Uterus (tissue), 4 donors: ENCODE measurements at places on chromosomes 16 and 17.

DNA sequence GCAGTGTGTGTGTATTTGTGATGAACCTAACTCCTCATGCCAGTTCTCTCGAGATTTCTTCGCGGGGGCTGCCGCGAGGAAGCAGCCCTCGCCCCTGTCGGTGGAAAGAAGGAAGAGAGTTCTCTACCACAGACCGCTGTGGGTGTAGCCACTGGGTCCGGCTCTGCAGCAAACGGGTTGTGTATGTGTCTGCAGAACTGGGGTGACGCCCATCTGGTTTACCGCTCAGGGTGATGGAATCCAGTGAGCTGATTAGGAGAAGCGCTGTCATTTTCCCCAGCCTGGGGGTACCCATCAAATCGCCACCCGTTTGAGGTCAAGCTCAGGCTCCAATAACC lies 7.7 kb downstream of the CORO6 start:
- DNase-seq: peak; percentile 37

GRCh38 chr16:57773019-57773418 lies 29.3 kb downstream of the KIFC3 start:
- no peak for DNase-seq

DNA sequence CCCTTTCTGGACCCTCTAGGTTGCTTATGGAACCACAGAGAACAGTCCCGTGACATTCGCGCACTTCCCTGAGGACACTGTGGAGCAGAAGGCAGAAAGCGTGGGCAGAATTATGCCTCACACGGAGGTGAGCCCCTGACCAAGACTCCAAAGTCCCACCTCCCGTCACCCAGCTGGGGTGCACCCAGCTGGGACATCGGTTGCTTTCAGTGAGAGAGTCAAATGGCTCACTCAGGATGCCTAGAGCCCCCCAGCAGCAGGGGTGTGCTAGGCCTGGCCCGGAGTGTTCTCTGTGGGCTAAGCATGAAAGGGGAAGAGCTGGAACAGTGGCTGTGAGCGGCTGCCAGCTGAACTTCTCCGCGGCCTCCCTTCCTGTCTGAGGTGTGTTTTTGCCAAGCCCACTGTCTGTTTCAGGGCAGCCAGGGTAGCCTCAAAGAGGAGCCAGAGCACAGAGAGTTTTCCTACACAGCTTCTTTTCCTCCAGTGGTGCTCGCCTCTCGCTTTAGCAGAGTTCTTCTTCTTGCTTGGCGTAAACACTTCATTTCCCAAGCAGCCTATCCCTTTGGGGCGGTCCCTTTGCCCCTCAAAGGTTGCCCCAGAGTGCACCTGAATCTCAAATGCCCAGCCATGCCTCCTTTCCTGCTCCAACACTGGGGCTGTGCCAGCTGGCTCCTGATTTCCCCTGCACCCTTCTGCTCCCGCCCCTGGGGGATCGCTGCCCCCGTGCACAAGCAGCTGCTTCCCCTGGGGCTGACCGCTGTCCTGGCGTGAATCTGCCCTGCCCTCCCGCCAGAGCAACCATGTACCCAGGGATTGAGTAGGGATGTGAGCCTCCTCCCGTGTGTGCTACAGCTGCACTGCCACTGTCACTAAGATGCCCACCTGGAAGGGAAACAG lies 2.6 kb upstream of the CHAD start:
- no peak for DNase-seq

- no peak for DNase-seq
Observed at GRCh38 chr17:62775876-62776275, 32.2 kb downstream of the MARCHF10 start.

- DNase-seq: no peak
Observed at GRCh38 chr17:11244776-11245175, 3.8 kb downstream of the SHISA6 start.

GRCh38 chr17:5862395-5862794 lies 207.8 kb upstream of the WSCD1 start:
- no peak for DNase-seq

DNA sequence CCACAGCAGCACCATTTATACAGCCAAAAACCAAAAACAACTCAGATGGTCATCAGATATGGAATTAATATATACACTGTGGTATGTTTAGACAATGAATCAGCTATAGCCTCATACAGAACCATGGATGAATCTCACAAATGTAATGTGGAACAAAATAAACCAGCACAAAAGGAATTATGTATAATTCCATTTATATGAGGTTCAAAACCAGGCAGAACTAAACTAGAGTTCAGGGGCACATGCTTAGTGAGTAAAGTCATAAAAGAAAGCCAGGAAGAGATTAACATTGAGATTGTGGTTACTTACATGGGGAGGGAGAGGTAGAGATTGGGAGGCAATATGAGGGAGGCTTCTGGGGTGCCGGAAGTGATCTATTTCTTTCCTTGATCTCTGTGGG lies 231.1 kb downstream of the COPRS start:
- no peak for DNase-seq

DNA sequence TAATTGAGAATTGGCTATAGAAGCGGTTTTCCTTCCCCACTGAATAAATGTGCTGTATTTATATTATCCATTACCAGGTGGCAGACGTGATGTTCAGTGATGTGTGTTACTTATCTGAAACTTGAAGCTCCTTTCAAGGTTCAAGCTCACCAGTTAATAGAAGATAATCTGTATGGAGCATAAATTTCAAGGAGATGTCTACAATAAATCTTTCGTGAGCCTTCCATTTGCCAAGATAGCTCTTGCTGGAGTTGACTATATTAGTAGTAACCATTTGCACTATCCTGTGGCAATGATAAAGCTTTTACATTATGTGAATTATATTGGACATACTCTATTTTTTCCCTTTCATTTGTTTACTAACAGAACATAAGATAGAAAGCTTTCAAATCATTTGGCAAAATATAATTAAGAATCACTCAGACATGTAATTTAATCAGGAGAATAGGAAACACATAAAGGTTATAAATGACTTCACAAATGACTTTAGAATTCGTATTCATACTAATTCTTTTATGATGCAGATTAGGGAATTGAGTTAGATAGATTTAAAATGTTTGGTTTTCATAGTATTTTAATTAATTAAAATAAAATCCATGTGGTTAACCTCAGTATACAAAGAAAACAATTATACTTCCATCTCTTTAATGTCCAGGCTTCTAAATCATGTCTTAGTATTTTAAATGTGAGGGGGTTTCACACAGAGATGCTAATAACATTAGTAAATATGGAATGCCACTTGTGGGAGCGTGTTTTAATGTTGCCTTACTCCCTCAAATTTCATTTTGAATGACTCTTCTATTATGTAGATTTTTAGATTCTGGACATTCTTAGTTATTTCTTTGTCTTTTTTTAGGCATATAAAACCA lies 664.4 kb upstream of the CDH8 start:
- DNase-seq: no peak

- DNase-seq: no peak
Observed at GRCh38 chr16:595942-596735, 6.3 kb downstream of the RAB40C start.

- DNase-seq: no peak
Observed at GRCh38 chr17:12282056-12282455, 261.4 kb downstream of the MAP2K4 start.

GRCh38 chr17:17816831-17817551 lies 19.8 kb downstream of the SREBF1 start:
- DNase-seq: no peak

DNA sequence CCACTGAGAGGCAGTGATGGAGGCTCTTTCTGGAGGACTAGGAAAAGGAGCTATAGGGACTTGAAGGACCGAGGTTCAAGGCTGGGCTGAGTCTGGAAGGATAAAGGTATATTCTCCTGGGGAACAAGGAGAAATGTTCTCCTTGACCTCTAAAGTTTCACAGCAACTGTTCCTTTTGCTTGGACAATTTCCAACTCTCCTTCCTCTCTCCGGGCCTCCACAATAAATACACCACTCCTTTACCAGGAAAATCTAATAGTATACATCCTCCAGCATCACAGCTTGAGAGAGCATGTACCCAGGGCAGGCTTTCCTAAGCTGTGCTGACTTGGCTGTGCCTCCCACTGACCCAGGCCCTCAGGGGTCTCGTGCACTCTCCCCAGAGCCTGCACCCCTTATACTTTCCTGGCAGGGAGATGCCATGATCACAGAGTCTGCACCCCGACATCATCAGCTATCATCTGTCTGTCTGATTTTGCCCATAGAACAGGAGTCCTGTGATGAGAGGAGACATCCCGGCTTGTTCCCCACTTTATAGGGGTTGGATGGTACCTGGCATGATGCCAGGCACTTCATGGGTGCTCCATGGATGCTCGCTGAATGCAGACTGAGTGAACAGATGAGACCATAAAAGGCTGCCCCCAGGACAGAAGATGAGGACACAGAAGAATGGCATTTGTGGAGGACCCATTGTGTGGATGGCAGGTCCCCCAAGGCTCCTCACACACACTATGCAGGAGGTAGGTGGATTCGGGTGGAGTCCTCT lies 582.6 kb upstream of the CDH5 start:
- no peak for DNase-seq

DNA sequence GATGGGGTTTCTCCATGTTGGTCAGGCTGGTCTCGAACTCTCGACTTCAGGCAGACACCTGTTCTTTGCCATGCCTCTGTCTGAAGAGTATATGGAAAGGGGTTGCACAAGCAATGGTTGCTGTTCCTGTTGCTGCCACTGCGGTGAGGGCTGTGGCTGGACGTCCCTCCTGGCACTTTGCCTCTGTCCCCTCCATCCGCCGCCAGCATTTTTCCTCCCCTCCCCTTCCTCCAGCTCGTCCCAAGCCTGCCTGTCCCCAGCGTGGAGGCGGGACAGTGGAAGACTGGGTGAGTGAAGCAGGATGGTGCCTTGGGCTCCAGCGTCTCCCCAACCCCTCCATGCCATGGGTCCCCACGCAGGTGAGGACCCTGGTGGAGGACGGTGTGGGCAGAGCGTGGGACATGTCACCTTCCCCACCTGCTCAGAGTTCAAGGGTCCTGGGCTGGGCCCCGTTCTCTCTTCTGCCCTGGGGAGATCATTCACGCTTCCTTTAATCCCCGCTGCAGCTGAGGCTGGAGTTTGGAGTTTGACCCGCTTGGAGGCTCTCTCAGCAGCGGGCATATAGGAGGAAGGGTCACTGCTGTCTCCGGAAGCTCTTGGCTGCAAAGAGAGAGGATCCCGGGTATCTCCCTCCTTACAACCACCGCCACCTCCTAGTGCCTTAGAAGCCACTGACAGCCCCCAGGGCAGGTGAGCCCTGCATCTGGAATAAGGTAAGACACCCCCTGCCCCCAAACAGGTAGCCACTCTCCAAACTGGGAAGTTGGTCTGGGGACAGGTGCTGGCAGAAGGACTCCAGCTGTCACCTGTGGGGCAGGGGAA lies at the start of gene SLC5A11:
TSS of gene SLC5A11 (plus strand) at position 238 of the 822 bp plus-strand sequence. CDS start 12,681 bp downstream, outside the sequence.
- no peak for DNase-seq

- no peak for DNase-seq
Observed at GRCh38 chr17:28725660-28726225, 290 bp downstream of the TLCD1 start.

DNA sequence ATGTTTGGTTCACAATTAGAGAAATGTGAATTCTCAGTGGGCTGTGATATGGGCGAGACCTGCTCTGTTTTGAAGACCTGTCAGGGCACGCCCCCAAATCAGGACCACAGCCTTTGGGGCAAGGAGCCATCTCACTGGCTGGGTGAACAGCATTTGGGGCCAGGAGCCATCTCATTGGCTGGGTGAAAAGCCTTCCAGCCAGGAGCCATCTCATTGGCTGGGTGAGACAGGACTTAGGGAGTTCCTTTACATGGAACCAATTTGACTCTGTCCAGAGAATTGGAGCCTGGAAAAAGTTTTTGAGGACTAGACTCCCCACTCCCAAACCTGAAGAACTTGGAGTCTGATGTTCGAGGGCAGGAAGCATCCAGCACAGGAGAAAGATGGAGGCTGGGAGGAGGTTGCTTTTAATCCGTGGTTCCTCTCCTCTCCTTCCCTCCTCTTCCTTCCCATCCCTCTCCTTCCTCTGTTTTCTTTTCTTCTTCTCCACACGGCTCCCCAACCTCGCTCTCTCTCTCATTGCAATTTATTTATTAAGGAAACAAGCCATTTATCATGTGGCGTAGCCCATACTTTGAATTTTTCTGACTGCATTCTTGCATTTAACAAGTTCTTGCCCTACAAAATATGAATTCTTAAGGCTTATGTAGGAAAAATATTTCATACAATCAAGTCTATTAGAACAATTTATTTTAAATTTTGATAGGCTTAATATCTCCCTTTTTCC lies 19.7 kb downstream of the FOXL1 start:
- DNase-seq: no peak

DNA sequence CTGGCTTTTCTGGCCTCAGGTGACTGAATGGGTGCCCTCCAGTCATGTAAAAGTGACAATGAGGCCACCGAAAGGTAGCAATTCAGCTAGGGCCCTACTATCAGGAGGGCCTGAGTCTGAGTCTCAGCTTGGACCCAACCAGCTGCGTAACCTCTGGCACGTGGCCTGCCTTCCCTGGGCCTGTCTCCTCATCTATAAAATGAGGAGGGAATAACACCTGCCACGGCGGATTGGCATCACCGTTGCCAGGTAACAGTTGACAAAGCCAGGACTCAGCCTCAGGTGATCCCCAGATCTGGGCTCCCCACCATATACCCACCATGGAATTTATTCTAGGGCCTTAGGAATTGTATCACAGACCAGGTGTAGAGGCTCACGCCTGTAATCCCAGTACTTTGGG lies 217.1 kb downstream of the KATNIP start:
- DNase-seq: no peak

DNA sequence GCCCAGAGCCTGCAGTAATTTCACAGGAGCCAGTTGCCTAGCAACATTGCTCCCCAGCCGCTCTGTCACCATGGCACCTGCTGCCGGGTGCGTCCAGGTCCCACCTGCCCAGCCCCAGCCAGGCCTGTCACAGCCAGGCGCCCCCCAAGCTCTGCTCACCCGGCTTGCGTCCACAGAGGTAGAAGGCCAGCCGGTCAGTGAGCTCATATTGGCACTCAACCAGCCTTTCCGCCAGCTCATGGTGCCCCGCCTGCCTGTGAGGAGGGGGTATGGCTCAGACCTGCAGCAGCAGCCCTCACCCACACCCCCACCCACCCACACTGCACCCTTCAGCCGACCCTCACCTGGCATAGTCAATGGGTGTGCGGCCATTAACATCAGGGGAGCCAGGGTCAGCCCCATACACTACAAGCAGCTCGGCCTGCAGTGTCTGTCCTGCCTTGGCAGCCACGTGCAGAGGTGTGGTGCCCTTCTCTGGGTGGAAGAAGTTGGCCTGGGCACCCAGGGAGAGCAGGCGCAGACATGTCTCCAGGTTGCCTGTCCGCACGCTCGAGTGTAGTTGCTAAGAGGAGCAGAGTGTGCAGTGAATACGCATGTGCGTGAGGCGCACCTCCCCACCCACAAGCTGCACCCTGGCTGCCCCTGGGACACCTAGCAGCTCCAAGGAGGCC lies 7.7 kb downstream of the GIT1 start:
- DNase-seq: peak; percentile 21

- peak; percentile 75 for DNase-seq
Observed at GRCh38 chr17:75587675-75588595, at the start of gene MYO15B. TSS of gene MYO15B (plus strand) at chr17:75587800. CDS start at chr17:75588058, 258 bp downstream.

GRCh38 chr17:21482189-21482865 lies 106.2 kb downstream of the KCNJ12 start:
- DNase-seq: no peak

DNA sequence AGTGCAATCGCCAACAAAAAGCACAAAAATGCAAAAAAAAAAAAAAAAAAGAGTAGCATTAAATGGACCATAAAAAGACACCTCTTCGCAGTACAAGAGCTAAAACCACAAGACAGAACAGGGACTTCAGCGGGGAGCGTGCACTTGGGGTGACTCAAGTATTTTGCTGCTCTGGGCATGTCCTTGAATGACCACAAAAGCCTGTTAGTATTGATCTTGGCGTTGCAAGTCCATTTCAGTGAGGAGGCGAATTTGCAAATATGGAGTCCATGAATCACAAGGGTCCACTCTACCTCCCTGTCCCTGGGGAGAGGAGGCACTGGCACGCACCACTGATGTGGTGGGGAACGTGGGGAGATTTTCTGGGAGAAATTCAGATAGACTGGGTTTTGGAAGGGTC lies 78.9 kb downstream of the CNGB1 start:
- no peak for DNase-seq
